ENCODE measurements at places on chromosomes 4 and X. TPM values are rescaled to one million over a fixed set of nuclear protein-coding genes. Genes with fewer than 3 reads are reported as not detected.
A peak's percentile ranks its signal among the peaks of the same experiment; 100 is the strongest.

ARSJ gene
- 2.1 TPM for total RNA-seq

SYN1 gene
- total RNA-seq = 10.1 TPM

CCDC158 gene
- 2.9 TPM for total RNA-seq

OTC gene
- total RNA-seq = 0.30 TPM

UGT2B15 gene
- not detected for total RNA-seq

AMTN gene
- not detected for total RNA-seq

NOX1 gene
- not detected for total RNA-seq

TEX13D gene
- total RNA-seq = not detected

CACNA1F gene
- 0.11 TPM for total RNA-seq

DNA sequence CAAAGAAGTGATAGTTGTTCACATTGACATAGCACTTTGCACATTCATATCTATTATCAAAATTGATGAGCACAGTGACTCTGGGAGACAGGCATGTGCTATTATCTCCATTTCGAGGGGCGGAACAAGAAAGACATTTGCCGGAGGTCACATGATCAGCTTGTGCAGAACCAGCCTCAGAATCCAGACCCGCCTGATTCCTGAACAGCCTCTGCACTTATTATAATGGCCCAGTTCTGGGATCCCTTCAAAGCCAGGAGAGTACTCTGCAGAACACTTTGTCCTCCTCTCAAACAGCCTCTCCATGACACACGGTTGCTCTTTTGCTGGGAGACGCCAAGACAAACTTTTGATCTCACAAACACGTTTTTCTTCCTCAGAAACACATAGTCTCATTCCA lies 48.4 kb downstream of the RWDD4 start:
- DNase-seq = no peak
- no peaks in the 10 kb centered on the region for H3K4me1 ChIP-seq
- H3K27me3 ChIP-seq = no peaks in the 10 kb centered on the region
- no peaks in the 10 kb centered on the region for H3K36me3 ChIP-seq

GRCh38 chrX:19772096-19772821 lies 115.1 kb downstream of the SH3KBP1 start:
- DNase-seq = no peak
- H3K4me1 ChIP-seq = no peaks in the 10 kb centered on the region
- H3K27ac ChIP-seq = peak overlapping the region; percentile 33

DNA sequence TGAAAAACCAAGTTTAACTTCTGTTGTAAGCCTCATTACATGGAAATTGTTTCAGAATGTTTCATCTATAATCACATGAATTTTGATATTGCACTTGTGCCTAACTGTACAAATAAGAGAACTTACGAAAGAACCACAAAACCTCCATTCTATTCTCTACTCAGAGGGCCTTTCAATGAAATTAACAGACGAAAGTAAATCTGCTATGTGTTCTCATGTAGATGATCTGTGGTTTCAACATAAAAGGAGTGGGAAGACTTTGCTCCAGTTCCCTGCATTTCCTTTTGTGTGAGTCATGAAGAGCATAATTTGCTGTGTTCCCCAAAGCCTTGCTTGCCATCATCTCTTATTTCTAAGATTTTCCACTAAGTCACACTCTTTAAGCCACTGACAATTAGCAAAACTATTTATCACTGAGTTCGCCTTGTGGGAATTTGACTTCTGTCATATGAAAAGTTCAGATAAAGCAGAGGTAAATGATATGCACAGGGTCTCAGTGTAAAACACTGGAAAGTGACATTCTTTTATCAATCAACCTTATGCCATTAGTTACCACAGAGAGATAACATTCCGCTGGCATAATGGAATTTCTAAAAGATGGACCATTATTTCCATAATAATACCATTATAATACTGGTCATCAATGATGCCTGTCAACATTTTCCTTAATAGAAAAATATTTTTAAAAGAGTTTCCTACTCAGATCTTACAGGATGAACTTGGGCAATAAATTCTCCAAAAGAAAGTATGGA lies 329.8 kb downstream of the NR3C2 start:
- H3K36me3 ChIP-seq = peaks cover 12% of the 10 kb centered on the region
- no peak overlapping the region for H3K27ac ChIP-seq
- H3K27me3 ChIP-seq = no peaks in the 10 kb centered on the region

DNA sequence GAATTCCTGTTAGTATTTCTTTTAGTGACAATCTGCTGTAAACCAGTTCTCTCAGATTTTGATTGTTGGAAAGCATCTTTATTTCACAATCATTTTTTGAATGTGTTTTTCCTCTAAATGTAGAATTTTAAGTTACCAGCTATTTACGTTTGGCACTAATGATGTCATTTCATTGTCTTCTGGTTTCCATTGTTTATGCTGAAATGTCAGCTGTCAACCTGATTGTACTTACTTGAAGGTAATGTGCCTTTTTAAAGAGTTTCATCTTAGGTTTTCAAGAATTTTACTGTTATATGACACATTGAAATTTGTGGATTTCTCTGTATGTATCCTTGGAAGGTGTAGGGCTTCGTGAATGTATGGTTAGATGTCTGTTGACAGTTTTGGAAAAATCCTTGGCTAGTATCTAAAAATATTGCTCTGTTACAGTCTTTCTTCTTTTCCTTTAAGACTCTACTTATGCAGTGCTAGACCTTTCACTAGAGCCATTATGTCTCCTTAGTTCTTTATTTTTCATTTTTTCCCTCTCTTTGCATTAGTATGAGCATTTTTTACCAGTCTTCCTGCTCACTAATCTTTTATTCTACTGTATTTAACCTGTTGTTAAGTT lies 30.4 kb downstream of the SMAD1 start:
- H3K27ac ChIP-seq = no peak overlapping the region
- H3K27me3 ChIP-seq = no peaks in the 10 kb centered on the region
- H3K36me3 ChIP-seq = no peaks in the 10 kb centered on the region
- DNase-seq = no peak
- no peaks in the 10 kb centered on the region for H3K4me1 ChIP-seq

- no peak overlapping the region for H3K4me3 ChIP-seq
- no peaks in the 10 kb centered on the region for H3K36me3 ChIP-seq
- H3K4me1 ChIP-seq = no peaks in the 10 kb centered on the region
- DNase-seq = no peak
- no peak overlapping the region for H3K27ac ChIP-seq
Measured at GRCh38 chr4:68466751-68467150, 19.5 kb downstream of the TMPRSS11E start.

DNA sequence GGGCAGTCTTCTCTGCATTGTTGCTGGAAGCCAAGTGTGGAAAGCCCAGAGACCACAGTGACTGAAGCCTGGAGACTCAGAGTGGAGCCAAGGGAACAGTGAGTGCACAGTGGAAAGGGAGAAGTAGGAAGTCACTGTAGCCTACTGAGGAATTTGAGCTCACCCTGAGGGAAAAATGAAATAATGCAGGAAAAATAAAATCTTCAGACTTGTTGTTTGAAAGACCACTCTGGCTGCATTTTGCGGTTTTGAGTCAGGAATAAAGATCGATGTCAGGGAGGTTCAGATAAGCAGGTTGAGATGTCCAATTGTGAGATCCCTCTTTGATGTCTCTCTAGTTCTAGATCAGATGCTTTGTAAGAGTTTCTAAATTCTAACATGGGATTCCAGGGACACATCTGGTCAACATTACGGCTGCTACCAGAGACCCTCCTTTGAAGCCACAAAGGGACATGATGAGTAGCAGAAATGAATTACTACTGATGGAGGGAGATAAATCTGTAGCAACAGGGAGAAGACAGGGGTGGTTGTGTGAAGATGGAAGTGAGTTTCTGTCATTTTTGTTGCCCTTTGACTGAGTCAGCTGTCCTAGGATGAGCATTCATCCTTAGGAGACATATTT lies 8.4 kb downstream of the ADH4 start:
- no peaks in the 10 kb centered on the region for H3K4me1 ChIP-seq
- H3K27me3 ChIP-seq = no peaks in the 10 kb centered on the region
- no peak overlapping the region for H3K4me3 ChIP-seq
- no peaks in the 10 kb centered on the region for H3K36me3 ChIP-seq
- DNase-seq = no peak
- H3K27ac ChIP-seq = no peak overlapping the region

DNA sequence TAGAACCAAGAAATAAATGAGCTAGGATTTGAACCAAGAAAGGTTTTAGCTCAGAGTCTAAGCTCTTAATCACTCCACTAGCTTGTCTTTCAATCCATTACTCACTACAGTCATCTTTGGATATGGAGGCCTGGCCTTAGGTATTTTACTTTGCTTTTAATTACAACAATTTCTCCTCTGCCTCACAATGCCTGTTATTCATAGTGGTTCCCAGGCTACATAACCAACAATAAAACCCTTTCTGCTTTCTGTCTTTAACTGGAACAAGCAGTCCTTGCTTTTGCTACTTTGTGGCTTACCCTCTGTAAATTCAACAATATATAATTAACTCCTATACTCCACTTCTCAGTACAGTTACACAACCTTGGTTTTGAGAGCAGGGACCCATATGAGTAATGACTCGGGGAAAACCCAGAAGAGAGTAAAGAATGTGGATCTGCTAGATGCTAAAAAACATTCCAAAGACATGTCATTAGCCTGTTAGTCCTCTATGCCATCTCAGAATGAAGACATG lies 94.7 kb upstream of the NAP1L5 start:
- DNase-seq = no peak
- H3K4me3 ChIP-seq = no peak overlapping the region
- H3K36me3 ChIP-seq = no peaks in the 10 kb centered on the region
- no peak overlapping the region for H3K27ac ChIP-seq

- no peaks in the 10 kb centered on the region for H3K4me1 ChIP-seq
- H3K27ac ChIP-seq = no peak overlapping the region
- no peak overlapping the region for H3K4me3 ChIP-seq
Measured at GRCh38 chr4:59341506-59341905, 1858.6 kb upstream of the ADGRL3 start.

Data from spinal cord (tissue), 10 donors.